Activated CD8-positive, alpha-beta memory T cell treated with anti-CD3 and anti-CD28 coated beads for 1 hour (primary cell): ENCODE measurements at places on chromosomes 2 and 18.

DNA sequence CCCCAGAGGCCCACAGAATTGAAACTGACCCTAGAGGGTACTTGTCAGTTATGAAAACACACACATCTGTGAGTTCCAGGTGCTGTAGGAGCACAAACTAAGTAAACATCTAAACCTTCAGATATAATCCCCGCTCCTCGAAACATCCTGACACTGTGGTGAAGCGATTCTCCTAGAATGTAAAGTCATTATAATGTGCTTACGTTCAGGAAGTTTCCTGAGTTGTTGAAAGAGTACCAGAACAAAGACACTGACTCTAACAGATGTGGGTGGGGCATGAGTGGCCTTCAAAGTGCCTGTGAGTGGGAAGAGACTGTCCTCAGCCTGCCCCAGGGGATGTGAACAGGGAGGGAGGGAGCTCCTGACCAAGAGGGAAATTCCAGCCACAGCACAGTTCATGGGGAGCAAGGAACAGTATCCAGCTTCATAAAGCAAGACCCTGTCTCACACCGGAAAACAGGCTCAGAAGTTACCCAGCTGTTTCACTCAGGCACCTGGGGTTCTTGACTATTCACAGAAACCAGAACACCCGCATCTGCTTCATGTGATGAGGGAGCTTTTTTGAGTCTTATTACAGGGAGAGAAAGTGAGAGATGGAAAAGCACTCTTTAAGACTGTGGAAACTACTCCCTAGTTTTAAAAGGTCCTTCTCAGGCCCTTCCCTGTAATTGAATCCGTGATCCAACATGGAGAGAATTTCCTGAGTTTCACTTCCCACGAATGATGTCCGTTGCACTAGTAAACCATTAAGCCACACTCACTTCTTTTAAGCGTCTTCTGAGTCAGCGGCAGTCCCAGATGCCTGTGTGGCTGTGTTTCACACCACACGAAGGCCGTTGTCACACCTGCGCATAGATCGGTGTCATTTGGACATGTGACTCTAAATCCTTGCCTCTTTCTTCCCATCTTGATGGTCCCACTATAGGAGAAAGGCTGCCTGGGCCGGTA, 88.6 kb upstream of the EML6 start:
- DNase-seq, result no peak

- DNase-seq, result no peak
Observed at GRCh38 chr2:215432759-215433594, 2.9 kb downstream of the FN1 start.

- DNase-seq, result no peak
Observed at GRCh38 chr2:170596576-170596975, 118.6 kb upstream of the SP5 start.

GRCh38 chr2:47079515-47080412, 75.3 kb downstream of the STPG4 start:
- DNase-seq, result no peak

DNA sequence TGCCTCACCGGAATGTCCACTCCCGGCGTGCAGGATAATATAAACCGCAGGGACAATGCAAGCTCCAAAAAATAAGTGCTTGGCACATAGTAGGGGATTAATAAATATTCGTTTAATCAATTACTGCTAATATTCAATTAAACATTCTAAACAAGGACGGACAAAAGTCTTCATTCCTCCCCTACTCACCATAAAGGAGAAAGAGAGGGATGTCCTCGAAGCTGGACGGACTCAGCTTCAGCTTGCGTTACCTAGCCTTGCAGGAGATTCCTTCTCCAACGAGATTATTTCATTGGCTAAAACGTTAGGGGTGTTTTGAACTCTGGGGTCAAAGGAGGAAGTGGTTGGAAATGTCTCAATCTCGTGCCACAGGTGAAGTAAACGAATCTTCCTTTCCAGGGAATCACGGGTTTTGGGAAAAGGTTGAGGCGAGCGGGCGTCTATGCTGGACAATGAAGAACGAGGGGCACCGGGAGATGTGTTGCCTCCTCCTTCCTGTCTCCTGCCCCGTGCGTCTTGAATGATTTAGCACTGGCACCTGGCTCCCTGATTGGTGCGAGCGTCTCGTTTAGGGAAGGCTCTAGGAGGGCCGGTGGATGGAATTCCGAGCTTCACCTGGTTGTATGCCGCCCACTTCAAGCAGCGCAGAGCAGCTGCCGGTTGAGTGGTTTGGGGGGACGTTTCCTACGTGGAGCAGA, 2.0 kb upstream of the GAD1 start:
- DNase-seq, result no peak

DNA sequence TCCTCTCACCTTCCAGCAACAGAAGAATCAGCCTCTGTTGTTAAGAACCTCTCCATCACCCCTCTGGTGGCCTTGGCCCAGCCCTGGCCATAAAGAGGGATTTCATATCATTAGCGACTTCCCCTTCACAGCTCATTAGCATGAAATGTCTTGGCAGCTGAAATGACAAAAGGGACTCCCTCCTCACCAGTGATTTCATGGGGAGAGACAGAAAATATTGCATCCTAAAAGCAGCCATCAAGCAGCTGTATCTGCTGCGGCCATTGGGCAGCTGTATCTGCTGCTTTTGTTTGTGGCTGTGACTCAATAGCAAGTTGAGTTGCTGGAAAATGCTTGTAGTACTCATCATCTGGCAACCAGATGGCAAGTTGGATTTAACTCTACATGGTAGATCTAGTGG, 105.9 kb upstream of the RMDN2 start:
- no peak for DNase-seq

GRCh38 chr2:205869439-205869838, 187.1 kb downstream of the NRP2 start:
- no peak for DNase-seq

- no peak for DNase-seq
Observed at GRCh38 chr18:48605408-48605845, 66.6 kb downstream of the CTIF start.

DNA sequence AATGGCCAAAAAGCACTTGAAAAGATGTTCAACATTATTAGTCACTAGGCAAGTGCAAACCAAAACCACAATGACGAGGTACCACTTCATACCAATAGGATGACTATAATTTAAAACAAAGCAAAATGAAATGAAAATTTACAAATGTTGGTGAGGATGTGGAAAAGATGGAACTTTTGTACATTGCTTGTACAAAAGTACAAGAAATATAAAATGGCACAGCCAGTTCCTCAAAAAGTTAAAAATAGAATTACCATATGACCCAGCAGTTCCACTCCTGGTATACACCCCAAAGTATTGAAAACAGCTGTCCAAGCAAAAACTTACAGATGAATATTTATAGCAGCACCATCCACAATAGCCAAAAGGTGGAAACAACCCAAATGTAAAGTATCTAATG, 107.8 kb upstream of the XPO1 start:
- DNase-seq, result no peak

DNA sequence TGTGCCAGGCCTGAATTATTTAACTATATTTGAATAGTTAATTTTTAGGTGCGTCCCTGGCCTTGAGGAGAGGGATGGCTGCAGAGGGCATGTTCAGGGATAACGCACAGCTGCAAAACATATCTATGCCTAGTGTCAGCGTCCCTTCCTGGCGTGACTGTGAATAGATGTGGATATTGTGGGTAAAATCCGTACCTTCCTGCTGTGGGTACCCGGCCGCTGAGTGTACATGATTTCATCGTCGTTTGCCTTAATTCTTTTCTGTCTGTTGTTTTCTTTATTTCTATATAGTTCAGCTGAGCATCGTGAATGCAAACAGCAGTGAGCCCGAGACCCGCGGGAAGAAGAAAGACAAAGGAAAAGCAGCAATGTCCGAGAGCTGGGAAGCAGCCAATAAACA, 25.0 kb upstream of the MC2R start:
- DNase-seq, result no peak

DNA sequence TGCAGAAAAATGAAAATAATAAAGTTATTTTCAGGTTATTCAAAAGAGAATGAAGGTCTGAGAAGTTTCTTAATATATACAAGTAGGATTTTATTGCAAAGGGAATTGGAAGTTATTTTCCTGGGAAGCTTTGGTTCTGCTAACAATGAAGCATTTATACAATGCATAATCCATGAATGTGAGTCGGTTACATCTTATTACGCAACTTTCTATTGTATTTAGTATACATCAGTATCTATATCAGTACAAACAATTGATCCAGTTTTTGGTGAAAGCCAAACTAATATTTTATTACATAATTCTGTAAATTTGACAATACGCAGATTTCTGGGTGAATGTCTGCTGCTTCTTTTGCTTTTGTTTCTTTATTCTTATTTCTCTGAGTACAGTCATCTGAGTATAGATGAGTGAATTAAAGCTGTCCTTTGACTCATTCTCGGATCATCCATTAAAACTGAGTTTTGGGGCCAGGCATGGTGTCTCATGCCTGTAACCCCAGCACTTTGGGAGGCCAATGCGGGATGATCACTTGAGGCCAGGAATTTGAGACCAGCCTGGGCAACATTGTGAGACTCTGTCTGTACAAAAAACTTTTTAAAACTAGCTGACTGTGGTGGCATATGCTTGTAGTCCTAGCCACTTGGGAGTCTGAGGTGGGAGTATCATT, 108.5 kb downstream of the SOCS6 start:
- no peak for DNase-seq

- DNase-seq, result no peak
Observed at GRCh38 chr18:33584548-33585430, 6.8 kb downstream of the ASXL3 start.

DNA sequence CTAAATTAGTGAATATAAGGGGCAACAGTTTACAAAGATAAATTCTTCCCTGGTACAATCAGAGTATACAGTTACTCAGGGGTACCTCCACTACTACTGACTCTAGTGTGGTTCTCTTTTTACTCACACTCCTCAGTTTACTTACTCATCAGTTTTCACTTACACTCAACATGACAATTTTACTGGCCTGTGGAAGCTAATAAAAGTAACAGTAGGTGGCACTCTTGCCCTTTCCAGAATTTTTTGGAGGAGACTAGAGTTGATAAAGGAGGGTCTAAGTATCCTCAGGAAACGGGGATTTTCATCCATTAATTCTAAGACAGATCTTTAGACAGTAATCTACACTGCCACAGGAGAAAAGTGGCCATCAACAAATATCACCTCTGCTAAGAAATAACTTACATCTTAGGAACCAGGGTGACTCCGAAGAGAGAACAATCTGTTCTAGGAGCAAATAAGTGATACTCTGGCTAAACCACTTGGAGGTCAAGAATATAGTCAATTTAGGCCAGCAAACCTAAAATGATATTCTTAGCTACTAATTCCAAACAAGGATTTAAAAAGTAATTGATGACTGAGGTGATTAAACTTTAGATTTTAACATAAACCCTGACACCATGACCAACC, 61.3 kb downstream of the ATL2 start:
- DNase-seq, result no peak

DNA sequence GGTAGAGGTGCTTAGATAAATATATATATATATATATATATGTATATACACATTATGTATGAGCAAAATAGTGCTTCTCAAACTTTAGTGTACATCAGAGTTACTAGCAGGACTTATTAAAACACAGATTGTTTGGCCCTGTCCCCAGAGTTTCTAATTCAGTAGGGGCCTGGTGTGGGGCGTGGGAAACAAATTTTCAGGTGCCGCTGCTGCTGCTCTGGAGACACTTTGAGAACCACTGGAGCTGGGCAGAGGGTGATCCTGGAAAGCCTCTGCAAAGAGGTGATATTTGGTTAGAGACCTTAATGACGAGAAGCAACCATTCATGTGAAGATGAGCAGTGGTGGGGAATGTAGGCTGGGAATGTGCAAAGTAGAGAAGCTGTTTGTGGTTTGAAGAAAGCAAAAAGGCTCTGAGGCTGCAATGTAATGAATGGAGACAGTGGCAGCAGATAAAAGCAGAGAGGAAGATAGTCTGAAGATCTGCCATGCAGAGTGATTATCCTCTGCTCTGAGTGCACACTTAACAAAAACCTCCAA, 142.9 kb downstream of the PLCL1 start:
- DNase-seq, result no peak

DNA sequence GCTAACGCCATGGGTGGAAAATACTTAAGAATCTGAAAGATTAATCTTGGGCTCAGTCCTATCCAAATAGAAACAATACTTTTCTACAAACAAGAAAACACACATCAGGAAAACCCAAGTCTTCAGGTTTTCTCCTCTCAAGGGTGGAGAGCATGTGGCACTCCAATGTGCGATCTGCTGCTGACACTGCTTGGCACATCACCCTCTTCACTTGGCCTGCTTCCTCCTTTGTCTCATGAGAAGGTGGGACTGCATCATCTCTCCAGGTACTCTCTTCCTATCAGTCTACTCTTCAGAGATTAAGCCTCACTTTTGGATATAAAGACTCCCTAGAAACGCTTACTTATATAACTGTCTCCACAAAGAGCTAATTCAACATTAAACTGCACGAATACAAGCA, 26.4 kb downstream of the HDLBP start:
- DNase-seq, result no peak

- no peak for DNase-seq
Observed at GRCh38 chr2:102251042-102251848, 60.1 kb upstream of the IL1RL1 start.

GRCh38 chr18:44325903-44326635, 354.6 kb upstream of the SETBP1 start:
- no peak for DNase-seq

- DNase-seq, result no peak
Observed at GRCh38 chr2:1648241-1649102, 95.8 kb downstream of the PXDN start.

DNA sequence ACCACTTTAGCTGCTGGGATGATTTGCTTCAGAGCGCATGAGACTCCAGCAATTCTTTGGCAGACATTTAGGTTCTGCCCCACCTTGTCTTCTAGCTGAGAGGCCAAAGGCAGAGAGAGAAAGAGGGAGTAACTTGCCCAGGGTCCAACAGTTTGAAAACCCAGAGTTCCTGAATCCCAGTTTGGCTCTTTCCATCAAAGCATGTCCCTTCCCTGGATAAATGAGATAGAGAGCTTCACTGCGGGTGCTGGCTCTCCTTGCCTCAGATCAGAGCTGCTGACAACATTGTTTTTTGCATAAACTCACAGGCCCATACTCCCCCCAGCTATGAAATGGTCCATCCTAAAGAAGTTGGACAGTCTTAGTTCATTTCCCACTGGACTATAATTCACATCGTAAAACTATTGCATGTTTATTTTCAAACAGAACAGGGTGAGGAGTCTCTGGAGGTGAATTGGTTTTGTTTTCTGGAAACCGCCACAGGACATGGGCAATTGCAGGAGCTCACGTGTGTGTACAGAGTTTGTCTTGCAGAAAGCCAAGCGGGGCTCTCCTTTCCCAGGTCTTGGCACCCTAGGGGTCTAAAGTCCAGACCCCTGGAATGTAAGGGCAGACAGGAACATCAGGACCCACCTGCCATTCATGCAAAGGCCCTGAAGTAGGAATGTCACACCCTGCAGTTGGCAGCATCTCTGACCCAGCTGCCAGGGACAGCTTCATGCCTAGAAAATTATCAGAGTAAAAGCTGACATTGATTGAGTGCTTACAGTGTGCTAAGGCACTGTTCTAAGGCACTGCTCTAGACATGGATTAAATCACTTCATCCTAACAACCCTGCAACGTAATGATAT, 25.0 kb upstream of the SLC14A2 start:
- no peak for DNase-seq

- DNase-seq, result no peak
Observed at GRCh38 chr2:120132190-120132589, 91.0 kb downstream of the TMEM185B start.
